Dermis blood vessel endothelial cell (primary cell): ENCODE measurements at places on chromosomes 12 and 14. TPM values are rescaled to one million over a fixed set of nuclear protein-coding genes. Genes with fewer than 3 reads are reported as not detected.

GRCh38 chr12:53695152-53696145 lies 19.6 kb upstream of the ATP5MC2 start:
- peak; percentile 61 for DNase-seq

- no peak for DNase-seq
These were observed 1.3 kb downstream of the GPR65 start for GRCh38 chr14:88005978-88006851.

- no peak for DNase-seq
These were observed 3.8 kb downstream of the USP15 start for GRCh38 chr12:62263966-62264365.

- no peak for DNase-seq
These were observed 1116.2 kb downstream of the FLRT2 start for GRCh38 chr14:86646125-86646524.

GRCh38 chr14:29215853-29216252 lies 449.3 kb downstream of the FOXG1 start:
- DNase-seq, result peak; percentile 77

DNA sequence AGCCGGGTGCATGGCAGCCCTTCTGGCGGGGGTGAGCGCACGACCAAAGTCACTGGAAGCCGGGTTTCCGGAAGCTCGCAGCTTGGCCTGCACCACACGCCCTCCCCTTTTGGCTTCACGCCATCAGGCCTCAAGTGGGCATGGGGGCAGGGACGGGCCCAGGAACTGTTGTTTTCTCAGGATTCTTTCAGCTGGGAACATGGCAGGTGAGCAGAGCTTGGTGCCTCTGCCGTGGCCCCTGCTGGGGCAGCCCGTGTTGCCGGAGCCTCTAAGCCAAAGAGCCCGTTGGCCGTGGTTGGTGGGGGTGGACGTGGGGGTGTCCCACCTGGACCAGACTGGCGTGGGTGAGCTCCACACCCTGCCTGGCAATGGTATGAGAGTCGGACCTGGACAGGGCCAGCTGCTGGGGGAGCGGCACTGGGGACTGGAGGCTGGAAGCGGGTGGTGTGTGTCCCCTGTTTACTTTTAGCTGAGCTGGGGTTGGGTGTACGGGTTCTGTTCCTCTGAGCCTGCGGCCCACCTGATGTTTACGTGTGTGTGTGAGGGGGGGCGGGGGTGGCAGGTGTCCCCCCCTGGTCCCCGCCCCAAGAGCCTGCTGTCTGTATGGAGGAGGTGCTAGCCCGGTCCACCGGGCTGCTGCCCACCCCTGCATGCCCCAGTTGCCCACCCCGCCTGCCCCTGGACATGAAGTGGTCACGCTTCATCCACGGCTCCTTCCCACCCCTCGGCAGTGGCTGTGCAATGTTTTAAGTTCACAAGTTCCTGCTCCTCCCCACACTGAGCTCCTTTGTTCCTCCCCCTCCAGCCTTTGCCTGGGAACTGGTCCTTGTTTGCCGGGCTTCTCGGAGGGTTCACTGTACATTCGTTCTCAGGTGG lies 28.7 kb upstream of the PLD4 start:
- DNase-seq, result no peak

DNA sequence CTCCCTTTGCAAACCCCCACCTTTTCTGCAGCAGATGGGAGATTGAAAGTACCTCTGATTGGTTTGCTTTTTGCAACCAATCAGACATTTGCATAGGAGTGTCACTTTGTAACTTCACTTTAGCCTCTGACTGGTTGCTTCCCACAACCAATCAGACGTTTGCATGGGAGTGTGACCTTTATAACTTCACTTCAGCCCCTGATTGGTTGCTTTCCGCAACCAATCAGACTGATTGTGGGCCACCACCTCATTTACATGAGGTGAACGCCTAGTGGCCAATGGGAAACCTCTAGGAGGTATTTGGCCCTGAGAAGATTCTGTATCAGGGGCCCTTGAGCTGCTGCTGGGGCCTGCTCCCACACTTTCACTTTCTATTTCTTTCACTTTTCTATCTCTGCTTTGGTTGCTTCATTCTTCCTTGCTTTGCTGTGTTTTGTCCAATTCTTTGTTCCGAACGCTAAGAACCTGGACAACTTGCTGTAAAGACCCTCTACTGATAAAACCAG lies 106.0 kb upstream of the PRICKLE1 start:
- DNase-seq, result no peak

Gene HAL
- total RNA-seq, result 0.14 and 0.17 TPM in 2 replicates

Gene CARMIL3
- total RNA-seq, result 0.05 TPM in 1 of 2 replicates, not detected in the other

Gene FAM222A
- 0.17 and 0.65 TPM in 2 replicates for total RNA-seq

Gene ADGRD1
- 0.17 and 0.33 TPM in 2 replicates for total RNA-seq

Gene TMTC3
- 38.8 and 42.7 TPM in 2 replicates for total RNA-seq
